ENCODE measurements at places on chromosomes 1 and 21.
A peak's percentile ranks its signal among the peaks of the same experiment; 100 is the strongest.

DNA sequence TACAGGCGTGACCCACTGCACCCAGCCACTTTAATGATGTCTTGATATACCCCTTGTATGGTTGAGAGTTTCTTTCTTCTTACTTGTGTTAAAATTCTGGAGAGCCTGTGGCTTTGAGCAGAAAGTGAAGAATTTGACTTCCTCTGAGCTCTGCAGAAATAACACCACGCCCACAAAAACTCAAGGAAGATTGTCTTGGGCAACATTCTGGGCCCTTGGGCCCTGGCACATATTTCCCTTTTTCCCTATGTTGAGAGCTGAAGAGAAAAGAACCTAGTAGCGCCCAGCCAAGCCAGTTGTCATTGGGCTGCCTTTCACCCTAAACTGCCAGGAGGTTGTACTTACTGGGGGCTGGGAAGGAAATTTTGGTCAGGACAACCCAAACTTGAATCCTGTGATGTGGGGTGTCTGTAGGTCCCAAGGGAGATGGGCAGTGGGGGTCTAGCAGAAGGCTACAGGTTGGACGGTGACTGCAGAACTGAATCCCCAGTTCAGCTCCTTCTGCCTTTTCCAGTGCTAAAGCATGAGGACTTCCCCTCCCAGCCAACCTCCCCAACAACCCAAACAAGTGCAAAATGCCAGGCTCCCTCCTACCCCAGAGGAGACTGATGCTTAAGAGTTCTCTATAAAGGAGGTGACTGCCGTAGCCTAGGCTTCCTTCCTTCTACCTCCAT is 11.7 kb upstream of the SNAPIN start:
- DNase-seq, result no peak

DNA sequence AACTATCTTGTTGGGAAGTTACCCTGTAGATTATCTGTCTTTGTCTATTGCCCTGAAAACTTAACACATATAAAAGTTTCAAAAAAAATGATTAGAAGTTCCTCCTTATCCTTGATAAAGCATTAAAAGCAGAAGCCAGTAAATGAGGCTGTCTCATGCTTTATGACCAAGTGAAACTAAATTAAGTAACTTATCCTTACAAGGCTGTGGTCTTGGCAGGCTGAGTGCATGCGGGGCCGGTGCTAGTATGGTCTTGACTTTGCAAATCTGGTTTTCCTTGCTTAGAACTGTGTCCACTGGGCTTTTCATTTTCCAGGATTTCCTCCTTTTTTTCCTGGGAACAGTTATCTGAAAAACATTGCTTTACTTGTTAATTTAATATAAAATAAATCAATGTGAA is 43.1 kb downstream of the PCNX2 start:
- no peak for DNase-seq

GRCh38 chr1:173016419-173016818 is 34.3 kb downstream of the TNFSF18 start:
- DNase-seq, result no peak

- no peak for DNase-seq
Measured at GRCh38 chr1:167248707-167249642, 28.3 kb downstream of the POU2F1 start.

DNA sequence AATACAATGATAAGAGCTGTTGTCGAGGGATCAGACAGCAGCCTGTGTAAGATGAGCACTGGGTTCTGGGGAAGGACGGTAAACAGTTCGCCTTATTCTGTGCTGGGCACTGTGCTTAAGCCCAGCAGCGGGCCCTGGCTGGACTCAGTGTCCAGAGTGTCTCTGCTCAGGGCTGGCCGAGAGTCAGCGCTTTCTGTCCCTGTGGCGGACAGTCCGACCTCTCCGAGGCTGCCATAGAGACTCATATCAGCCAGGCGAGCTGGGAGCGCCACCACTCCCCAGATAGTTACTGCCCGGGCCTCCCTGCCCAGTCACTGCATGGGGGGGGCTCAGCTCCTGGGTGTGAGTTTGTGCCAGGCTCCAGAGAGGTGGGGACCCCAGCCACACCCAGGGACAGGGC is 14.7 kb upstream of the NPHP4 start:
- DNase-seq, result no peak

DNA sequence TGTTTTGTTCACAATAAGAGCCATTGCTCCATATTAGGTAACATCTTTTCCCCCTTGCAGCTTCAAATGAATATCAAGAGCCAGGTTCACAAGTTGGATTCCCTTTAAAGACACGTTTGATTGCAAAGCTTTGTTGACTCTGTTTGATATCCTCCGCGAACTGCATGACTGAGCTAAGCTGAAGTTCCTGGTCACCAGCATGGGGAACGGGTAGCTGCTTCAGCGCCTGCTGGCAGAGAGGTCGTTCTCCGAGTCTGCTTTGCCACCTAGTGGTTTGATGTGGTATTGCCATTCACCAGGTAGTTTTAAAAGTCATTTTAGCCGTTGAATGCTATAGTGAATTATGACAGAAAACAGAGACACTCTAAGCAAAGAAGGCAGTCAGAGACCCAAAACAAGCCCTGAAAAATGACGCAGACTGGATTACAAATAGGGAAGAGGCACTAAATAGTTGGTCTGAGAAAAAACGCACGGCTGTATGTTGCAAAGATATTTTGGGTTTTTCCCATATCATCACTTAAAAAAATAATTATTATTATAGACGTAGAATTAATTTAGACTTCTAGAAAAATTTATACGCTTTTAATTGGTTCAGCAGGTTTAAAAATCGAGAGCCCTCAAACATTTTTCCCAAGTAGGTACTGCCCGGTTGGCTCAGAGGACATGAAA is 193.5 kb upstream of the FMN2 start:
- DNase-seq, result peak; percentile 80

DNA sequence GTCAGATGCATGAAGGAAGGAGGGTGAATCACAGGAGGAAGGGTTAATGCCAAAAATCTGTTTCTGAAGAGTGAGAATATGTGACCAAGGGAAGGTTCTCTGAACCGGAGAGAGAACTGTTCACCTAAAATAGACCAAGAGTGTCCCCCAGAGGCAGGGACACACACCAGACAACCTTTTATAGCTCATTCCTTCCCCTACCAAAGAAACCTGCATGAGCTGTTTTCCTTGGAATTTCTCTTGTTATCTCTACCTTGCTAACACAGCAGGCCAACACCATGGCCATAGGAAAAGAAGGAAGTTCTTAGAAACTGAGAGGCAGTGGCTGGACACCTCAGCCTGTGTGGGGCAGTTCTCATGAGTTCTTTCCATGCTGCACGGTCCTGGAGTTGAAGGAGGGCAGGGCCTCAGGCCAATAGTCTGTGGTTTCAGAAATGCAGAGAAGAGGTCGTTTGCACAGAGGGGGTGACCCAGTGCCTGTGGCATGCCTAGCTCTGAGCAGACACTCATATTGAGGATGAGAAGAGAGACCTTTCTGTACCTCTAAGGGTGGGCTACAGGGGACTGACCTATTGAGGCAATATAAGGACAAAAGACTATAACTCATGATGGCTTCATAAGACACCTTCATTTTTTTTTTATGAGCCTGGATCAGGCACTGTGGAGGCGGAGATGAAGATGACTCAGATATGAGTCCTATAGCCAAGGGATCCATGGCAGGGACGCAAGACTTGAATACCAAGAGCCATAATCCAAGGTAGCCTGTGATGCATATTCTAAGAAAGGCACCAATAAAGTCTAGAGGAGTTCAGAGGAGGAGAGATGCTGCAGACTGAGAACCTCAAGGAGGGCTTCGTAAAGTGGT is 39.4 kb downstream of the IGFN1 start:
- no peak for DNase-seq

Measured in midbrain (tissue), 1 donor.